ENCODE measurements at places on chromosomes 7 and 10. TPM values are rescaled to one million over a fixed set of nuclear protein-coding genes. Genes with fewer than 3 reads are reported as not detected.

GRCh38 chr7:34281260-34281659, 375.9 kb downstream of the BMPER start:
- no peak for DNase-seq

DNA sequence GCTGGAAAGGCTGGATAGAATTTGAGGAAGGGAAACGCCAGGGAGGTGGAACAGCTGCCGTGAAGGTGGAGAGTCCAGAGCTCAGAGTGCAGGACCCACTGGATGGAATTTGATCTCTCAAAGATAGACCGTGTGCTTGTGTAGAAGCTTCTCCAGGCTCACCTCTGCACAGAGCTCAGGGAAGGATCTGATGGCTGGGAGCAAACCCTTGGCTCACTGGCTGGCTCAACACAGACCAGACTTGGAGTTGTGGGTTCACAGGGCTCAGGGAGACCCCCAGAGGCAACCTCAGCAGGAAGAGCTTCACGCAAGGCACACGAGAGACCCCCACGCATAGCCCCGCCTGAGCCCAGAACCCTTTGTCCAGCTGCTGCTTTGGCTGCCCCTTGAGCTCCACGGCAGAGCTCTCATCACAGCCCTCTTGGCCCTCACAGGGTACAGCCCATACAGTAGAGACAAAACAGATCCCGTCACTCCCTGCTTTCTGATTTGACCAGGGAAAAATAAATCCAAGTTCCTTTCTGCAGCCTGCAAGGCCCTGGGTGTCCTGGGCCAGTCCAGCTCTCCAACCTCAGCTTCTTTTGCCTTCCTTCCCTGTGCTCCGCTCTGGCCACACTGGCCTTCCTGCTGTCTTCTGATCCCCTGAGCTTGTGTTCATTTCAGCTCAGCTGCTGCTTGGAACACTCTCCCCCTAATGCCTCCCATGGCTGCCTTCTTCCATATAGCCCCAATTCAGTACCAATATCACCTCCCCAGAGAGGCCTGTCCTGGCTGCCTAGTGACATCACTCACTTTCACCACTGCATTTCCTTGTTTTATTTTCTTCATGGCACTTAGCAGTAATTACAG, 26.3 kb downstream of the GHRHR start:
- no peak for DNase-seq

DNA sequence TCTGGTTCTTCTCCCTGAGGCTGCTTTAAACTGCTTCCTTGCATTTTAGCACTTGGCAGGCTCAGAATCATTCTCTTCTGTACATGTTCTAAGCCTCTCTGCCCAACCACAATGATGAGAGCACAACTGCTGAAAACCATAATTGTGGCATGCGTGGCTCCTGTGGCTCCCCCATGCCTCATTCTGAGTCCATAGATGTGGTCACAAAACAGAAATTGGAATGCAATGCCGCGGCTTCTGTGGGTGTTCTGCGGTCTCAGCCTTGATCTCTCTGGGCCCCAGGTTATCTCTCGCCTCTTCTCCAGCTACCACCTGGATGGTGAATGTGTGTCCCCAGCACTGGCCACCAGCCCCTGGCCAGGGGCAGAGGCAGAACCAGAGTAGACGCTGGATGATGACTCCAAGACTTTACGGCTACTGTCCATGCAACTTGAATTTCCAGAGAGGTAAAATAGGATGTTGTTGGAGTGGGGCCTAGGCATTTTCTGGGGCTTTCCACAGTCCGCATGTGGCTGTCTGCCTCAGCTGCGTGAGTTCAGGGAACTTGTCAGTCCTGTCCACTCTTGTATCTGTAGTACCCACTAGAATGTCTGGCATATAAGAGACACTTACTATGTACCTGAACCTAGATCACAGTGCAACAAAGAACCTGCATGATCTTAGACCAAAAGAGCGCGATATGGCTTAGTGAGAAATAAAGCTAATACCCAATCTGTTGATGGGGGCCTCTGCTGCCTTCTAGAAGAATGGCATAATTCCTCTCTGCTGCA, 52.4 kb upstream of the ADRB1 start:
- no peak for DNase-seq

GRCh38 chr10:116099023-116099420, 174.0 kb downstream of the GFRA1 start:
- no peak for DNase-seq

DNA sequence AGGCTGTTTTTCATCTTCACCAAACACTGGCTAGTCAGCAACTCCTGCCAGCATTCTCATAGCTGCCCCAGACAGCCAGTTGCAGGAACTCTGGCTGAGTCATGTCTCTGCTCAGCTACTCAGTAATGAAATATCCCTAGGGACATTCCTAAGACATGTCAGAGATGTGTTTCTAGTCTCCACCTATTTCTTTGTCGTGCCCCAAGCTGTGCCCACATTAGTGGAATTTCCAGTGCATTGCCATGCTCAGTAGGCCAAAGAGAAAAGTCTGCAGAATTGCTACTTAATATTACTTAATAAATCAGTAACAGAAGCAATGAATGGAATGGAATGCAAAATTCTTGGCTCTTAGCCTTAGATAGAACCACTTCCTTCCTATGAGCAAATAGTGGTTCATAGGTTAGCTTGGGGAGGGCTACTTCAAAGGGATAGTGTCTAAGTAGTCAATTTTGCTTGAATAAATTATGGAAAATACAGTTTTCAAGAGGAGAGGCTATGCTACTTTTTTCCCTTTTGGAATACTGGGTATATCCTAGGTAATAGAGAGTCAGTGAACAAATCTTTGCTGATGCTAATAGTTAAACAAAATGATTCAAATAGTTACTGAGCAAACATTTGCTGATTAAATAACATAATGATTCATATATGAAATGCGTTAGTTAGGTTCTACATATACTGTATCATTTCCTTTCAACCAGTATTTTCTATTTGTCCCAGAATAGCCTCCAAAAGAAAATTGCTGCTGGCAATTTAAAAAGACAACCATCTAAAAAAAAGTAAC, 23.6 kb upstream of the SEMA3C start:
- peak; percentile 96 for DNase-seq

The TUBB8 gene
- 0.04 TPM for polyA plus RNA-seq

- no peak for DNase-seq
These were observed 33.7 kb downstream of the MASTL start for GRCh38 chr10:27188897-27189296.

- no peak for DNase-seq
These were observed 41.6 kb downstream of the SLC16A9 start for GRCh38 chr10:59668096-59668495.

DNA sequence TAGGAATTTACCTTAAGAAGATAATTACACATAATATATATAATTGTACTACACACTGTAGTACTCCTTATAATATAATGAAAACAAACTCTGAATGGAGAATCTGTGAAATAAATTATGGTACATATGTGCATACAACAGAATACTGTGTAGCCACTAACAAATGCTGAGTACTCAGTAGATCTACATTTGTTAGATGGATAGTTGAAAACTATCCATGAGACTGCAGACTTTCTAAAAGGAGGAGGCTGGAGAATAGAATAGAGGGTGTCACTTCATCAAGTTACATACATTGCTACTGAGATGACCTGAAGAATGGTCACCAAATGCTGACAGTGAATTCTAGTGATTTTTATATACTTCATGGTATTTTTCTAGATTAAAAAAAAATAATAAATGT, 68.7 kb upstream of the OGDHL start:
- DNase-seq, result no peak

- no peak for DNase-seq
These were observed 12.9 kb upstream of the SNX10 start for GRCh38 chr7:26278770-26279169.

The CYP3A5 gene
- polyA plus RNA-seq, result not detected

Data from IMR-90 (cell line).